ENCODE measurements at places on chromosomes 6 and 20. TPM values are rescaled to one million over a fixed set of nuclear protein-coding genes. Genes with fewer than 3 reads are reported as not detected.
A peak's percentile ranks its signal among the peaks of the same experiment; 100 is the strongest.

Gene MATN4
- under 0.01 TPM for total RNA-seq

DNA sequence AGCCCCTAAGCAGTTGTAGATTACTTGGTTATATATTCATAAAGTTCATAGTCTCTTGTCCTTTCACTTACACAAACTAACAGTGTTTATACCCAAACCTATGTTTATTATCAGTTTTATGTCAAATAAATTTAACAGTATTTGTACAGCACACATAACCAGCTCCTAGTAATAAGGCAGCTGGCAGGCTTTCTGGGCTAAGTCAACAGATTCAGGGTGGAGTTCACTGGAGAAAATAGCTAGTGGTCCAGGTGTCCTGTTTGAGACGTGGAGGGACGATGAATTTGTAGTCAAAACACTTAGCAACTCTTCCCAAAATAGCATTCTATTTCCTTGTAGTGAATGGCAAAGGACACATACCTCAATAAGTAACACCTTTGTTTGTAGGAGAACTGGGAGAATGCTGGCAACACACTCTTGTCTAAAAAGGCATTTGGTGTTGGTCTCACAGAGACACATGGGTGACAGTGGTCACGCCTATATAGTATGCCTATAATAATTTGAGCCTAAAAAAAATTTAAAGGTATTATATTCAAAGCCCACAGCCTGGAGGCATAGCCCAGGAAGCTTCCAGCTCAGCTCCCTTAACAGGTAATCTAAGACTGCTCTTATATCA is 156.4 kb upstream of the CARMIL1 start:
- no peak for DNase-seq
- no peaks in the 10 kb centered on the region for H3K27me3 ChIP-seq
- no peaks in the 10 kb centered on the region for H3K4me1 ChIP-seq
- no peak overlapping the region for H3K4me3 ChIP-seq
- H3K36me3 ChIP-seq = no peaks in the 10 kb centered on the region

DNA sequence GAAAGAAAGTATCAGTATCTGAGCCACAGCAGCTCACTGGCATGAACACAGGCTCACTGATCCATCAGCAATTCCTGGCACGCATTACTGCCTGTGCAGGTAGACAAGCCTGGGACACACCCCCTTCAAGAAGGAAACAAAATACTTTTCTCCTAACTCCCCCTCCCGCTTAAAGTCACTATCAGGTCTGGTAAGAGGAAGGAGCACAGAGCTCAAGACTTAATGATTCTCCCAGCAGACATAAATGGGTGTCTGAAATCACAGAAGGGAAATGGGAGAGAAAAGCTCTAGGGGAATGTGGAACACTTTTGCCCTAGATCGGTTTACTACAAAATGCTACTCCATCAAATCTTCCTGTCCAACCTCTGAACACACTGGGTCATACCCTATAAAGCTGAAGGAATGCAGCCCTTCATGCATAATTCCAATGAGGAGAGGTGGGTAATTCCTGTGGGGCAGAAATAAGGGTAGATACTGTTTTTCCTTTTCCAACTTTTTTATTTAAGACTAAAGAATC is at the start of gene ADGRF1:
Gene ADGRF1, minus strand, starts transcription at position 58 of the 517 bp plus-strand sequence. CDS start 13,271 bp downstream, outside the sequence.
- H3K27me3 ChIP-seq = no peaks in the 10 kb centered on the region
- no peaks in the 10 kb centered on the region for H3K36me3 ChIP-seq
- H3K27ac ChIP-seq = no peak within 1 kb of the TSS
- no peaks in the 10 kb centered on the region for H3K4me1 ChIP-seq
- DNase-seq = peak; percentile 24

GRCh38 chr6:21591446-21591845 is 2.1 kb upstream of the SOX4 start:
- no peaks in the 10 kb centered on the region for H3K4me1 ChIP-seq
- H3K4me3 ChIP-seq = no peak overlapping the region
- H3K36me3 ChIP-seq = no peaks in the 10 kb centered on the region
- DNase-seq = peak; percentile 38
- H3K27ac ChIP-seq = no peak overlapping the region

Gene KCNK16
- not detected for total RNA-seq

GRCh38 chr20:22931653-22932608 is 103.2 kb upstream of the SSTR4 start:
- H3K27me3 ChIP-seq = no peaks in the 10 kb centered on the region
- no peak for DNase-seq
- H3K4me3 ChIP-seq = no peak overlapping the region

Gene RIMS1
- total RNA-seq = 3.9 TPM

Gene PTPRT
- not detected for total RNA-seq

GRCh38 chr6:169243186-169243585 is 10.5 kb downstream of the THBS2 start:
- no peaks in the 10 kb centered on the region for H3K27me3 ChIP-seq
- no peak overlapping the region for H3K27ac ChIP-seq
- DNase-seq = no peak
- H3K36me3 ChIP-seq = peaks cover 23% of the 10 kb centered on the region
- H3K4me3 ChIP-seq = no peak overlapping the region
- no peaks in the 10 kb centered on the region for H3K4me1 ChIP-seq

GRCh38 chr20:23873370-23874015 is 6.1 kb downstream of the CST5 start:
- no peak overlapping the region for H3K4me3 ChIP-seq
- H3K4me1 ChIP-seq = no peaks in the 10 kb centered on the region
- H3K27ac ChIP-seq = no peak overlapping the region
- DNase-seq = no peak

DNA sequence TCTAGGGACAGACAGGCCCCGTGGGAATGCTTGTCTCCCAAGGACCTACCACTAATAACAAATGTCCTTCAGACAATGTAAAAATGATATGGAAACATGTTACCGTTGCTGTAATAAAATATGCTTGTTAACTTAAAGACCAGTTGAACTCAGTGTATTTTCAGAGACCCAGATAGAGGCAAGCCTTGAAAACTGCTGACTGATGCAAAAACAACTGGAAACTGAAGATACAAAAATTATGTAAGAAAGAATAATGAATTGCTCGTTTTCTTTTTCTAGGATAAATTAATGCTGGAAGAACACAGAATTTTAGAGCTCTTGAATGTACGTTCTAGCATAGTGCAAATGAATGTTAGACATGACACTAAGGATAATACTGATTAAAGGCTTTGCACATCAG is 311.5 kb upstream of the MAN1A1 start:
- H3K4me3 ChIP-seq = no peak overlapping the region
- H3K4me1 ChIP-seq = no peaks in the 10 kb centered on the region
- H3K27ac ChIP-seq = no peak overlapping the region
- no peak for DNase-seq
- H3K36me3 ChIP-seq = no peaks in the 10 kb centered on the region
